ENCODE measurements at places on chromosomes 2 and 18.

GRCh38 chr2:122634256-122634655, 878.8 kb downstream of the TSN start:
- DNase-seq: peak; percentile 2

GRCh38 chr18:25113566-25113965, 238.4 kb downstream of the ZNF521 start:
- DNase-seq: no peak

- no peak for DNase-seq
Measured at GRCh38 chr2:189092936-189093335, 86.6 kb downstream of the COL5A2 start.

GRCh38 chr2:217283460-217283859, 423.6 kb upstream of the TNP1 start:
- no peak for DNase-seq

DNA sequence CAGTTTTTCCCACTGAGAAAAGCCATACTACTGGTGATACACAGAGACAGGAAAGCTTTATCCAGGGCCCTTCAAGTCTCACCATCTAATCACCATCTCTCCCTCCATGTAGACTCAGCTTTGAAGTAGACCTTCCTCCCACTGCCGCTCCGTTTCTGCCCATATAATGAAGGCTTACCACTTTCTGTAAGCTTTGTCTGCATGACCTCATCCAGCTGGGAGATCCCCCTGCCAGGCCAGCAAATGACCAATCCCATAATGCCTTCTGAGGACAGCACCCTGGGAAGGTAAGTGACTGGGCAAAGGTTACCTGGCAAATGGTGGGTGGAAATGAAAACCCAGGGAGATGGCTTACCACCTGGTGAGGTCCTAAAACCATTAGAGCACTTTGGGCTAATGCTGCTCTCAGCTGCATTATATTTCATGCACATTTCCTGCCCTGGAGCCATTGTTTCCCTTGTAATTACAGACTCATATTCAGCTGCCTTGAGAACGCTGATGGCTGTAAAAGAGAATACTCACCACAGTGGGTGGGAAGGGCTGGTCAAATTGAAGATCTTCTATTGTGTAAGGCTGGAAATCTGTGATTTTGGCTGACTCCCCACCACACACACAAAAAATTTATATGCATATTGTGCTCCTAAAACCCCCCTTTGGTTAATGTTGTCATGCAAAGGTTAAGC, 350.7 kb upstream of the SYT4 start:
- no peak for DNase-seq

DNA sequence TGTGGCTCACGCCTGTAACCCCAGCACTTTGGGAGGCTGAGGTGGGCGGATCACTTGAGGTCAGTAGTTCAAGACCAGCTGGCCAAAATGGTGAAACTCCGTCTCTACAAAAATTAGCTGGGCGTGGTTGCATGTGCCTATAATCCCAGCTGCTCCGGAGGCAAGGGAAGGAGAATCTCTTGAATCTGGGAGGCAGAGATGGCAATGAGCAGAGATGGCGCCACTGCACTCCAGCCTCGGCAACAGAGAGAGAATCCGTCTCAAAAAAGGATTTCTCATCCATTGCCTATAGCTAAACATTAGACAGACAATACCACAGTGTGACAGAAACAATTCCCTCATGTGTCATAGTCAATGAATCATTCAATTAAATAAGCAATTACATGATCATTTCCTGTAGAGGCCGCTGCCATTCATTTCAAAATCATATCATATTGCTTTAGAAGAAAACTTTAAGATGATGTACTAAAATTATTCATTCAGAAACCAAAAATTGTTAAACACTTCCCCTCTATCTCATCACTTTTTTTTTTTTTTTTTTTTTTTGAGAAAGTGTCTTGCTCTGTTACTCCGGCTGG, 69.5 kb upstream of the TGIF1 start:
- no peak for DNase-seq

DNA sequence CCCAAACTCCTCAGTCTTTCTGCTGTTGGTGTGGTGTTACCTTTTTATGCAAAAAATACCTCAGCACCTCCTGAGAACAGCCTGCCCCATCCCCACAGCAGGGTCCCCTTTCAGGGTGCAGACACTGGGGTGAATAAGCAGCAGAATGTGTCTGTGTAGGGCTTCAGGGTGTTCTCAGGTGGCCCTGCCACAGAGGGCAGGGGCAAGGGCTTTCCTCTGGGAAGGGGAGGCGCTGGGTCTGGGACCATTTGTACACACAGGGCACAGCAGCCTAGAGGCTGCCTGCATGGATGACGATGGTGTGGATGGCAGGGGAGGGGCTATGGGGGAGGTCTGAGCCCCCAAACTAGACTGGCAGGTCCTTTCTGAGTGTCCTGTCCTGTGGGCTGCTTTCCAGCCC, 2.6 kb downstream of the HAAO start:
- DNase-seq: no peak

DNA sequence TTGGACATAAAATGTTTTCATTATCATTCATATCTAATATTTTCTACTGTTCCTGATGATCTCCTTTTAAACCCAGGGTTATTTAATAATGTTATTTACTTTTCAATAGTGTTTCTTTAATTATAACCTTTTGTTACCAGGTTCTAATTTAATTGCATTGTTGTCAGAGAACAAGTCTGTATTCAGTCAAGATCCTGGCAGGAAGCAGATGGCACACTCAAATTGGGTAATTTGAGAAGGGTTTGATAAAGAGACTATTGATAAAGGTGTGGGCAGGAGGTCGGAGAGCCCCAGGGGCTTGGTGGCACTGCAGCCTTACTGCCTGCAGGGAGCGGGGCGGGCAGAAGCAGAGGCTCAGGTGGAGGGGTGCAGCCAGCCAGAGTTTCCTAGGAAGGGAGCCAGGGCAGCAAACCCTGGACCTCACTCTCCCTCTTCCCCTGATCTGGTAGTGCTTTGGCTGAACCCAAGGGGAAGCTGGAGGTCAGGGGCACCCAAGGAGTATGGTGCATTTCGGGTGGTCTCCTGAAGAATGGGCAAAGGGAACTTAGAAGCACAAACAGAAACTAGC, 2.3 kb upstream of the KIF1A start:
- DNase-seq: no peak

DNA sequence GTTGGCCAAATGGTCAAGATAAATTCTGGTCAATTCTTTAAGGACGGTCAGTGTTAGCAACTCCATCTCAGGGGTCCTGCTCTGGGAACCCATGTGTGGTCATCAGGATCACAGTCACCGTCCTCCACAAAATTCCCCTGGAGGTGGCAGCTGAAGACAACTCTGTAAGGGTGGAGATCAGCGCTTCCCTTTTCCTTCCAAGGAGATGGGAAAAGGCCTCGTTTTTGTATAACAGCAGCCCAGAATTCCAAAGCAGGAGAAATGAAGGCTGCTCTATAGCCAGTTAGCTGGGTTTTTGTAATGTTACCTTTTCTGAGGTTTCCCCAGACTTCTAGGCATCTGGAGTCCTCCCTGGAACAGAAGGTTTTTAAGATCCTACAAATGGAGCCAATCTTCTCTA, 334.8 kb downstream of the MYCN start:
- no peak for DNase-seq

DNA sequence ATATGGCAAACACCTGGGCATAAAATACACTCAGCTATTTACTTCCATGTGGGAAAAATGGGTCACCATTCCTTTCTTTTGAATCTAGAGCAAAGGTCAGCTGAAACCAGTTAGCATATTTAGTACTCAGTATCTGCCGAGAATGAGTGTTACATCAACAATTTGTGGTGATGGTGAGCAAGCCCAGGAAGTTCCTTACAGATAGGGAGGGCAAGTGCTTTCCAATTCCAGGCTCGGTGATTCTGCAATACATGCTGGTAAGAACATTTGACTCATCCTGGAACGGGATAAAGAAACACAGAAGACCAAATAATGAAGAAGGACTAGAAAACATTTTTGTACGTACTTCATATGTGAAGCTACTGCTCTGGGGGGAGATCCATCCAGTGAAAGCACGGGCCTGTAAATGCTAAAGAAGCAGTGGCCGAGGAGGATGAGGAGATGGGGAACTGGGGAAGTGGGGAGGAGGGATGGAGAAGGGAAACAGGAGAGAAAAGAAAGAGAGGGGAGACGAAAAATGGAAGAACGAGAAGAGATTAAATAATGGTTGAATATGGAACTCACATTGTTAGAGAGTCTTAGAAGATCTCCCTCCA, 251.9 kb downstream of the TTC32 start:
- no peak for DNase-seq

- DNase-seq: no peak
Measured at GRCh38 chr18:9704233-9705118, 3.6 kb upstream of the RAB31 start.

DNA sequence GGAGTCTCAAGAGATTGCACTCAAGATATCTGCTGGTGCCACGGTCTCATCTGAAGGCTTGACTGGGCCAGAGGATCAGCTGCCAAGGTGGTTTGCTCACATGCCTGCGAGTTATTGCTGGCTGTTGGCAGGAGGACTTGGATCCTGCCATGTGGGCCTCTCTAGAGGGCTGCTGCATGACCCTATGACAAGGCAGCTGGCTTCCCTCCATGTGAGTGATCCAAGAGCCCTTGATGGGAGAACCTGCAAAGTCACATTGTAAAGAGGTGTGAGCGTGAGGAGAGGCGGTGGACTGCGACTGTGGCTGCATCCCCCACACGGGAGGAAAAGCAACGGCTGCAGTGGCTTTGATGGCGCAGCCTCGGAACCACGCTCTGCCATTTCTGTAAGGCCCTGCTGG, 4.0 kb upstream of the ALLC start:
- no peak for DNase-seq

DNA sequence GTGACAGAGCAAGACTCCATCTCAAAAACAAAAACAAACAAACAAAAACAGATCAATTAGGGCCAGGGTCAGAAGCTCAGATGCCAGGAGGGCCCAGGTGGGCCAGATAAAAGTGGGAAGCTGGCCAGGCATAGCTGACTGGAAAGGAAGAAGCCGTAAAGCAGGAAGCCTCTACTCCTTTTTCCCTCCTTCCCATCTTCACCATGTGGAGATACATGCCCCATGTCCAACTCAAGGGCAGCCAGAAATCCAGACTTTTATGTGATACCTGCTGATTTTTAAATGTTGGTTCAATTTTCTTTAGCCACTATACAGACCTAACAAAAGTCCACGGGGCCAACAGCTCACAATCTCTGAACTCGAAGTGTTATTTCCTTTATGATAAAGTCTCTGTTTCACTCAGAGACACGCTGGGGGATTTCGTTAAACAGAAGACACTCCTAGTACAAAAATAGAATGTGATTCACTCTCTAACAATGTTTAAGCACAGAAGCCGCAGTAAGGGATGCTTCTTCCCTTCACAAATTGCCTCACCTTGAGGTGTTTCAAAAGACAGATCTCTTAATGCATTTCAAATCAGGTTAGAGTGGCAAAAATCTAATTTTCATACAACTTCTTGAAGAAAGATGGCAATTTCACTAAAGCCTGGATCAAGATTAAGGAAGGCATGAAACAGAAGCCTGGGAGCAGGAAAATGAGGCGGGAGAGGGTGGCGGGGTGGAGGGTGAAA, 14.0 kb downstream of the TMEM247 start:
- no peak for DNase-seq

DNA sequence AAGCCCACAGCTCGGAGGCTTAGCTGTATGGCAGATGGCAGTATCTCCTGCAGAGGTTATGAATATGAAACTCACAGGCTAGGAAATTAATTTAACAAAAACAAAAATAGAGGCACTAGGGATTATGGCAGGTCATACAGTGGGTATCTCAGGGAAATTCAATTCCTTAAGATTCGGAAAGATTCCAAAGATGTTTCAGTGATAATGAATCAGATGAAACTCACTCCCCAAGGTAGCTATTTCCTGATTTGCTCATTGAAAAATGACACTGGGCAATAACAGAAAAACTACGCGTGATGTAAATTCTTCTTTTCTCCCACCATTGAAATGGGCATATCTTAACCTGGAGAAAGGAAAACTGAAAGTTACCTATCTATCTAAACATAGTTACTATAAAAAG, 414.1 kb downstream of the STK39 start:
- no peak for DNase-seq

DNA sequence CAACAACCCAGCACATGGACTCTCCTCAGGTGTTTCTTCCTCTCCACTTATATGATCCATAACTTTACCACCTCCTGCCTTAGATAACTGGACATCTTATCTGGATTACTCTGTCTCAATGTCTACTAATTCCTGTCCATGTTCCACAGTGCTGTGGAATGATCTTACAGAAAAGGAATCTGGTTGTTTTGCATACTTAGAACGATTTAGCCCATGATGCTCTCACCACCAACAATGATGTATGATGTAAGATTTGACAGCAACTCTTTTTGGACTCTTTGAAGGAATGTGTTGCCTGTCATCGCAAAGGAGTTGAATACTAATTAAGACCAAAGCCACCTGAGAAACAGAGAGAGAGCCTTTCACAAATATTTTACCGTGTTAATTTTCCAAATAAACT, 37.7 kb upstream of the SYT4 start:
- DNase-seq: no peak

- DNase-seq: no peak
Measured at GRCh38 chr2:143121957-143122356, 7.3 kb upstream of the ARHGAP15 start.

GRCh38 chr2:21535826-21536225, 412.1 kb downstream of the TDRD15 start:
- no peak for DNase-seq

DNA sequence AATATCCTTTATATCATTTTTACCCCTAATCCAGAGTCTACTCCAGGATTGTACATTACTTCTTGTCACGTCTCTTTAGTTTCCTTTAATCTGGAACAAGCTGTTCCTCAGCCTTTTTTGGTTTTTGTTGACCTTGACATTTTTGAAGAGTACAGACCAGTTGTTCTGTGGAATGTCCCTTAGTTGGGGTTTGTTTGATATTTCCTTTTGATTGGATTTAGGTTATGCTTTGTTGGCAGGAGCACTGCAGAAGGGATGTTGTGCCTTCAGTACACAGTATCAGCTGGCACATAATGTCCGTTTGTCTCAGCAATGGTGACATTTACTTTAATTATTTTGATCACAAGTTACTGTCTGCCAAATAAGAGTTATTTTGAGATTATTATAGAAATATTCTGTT, 160.6 kb downstream of the MEIS1 start:
- DNase-seq: no peak

GRCh38 chr2:99072551-99072950, 69.0 kb upstream of the C2orf15 start:
- DNase-seq: no peak

DNA sequence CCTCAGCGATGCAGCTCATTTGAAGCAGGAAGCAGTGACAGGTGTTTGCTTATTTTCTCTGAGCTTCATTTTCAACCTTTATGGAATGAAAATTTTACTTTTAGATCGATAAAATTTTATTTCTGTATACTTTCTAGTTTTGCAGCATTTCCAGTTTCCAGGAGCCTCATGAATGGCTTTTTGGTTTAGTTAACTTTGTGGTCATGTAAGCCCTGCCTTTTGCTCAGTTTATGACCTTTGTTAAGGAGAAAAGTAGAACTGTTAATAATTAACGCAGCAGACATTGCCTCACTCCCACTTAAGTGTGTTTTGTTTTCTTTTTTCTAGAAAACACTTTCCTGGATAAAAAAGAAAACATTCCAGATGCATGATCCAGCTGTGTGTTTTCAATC, 4.4 kb upstream of the FARP2 start:
- no peak for DNase-seq

- DNase-seq: no peak
Measured at GRCh38 chr2:195687320-195688086, 30.5 kb downstream of the SLC39A10 start.

- no peak for DNase-seq
Measured at GRCh38 chr2:222470802-222471468, 46.6 kb downstream of the SGPP2 start.

- DNase-seq: no peak
Measured at GRCh38 chr2:54903736-54904554, 146.3 kb downstream of the RTN4 start.

GRCh38 chr2:100988630-100989417, 13.3 kb upstream of the RPL31 start:
- no peak for DNase-seq

All from left renal pelvis (tissue), 4 donors.